ENCODE measurements at places on chromosomes 7 and 10. TPM values are rescaled to one million over a fixed set of nuclear protein-coding genes. Genes with fewer than 3 reads are reported as not detected.

- no peak for DNase-seq
These were observed 2.7 kb upstream of the JCAD start for GRCh38 chr10:30062090-30062489.

Gene HOXA6
- polyA plus RNA-seq: 45.1 TPM

- DNase-seq: no peak
These were observed 615.1 kb downstream of the ZWINT start for GRCh38 chr10:55746002-55746401.

Gene ZNF789
- polyA plus RNA-seq: 66.4 TPM

Gene PRSS1
- not detected for polyA plus RNA-seq
